ENCODE measurements at places on chromosomes 1 and 21. TPM values are rescaled to one million over a fixed set of nuclear protein-coding genes. Genes with fewer than 3 reads are reported as not detected.

GRCh38 chr1:229964281-229964680 is 102.8 kb upstream of the GALNT2 start:
- DNase-seq = no peak

Gene SH2D2A
- total RNA-seq = 188 TPM

Gene SLC37A1
- total RNA-seq = 17.2 TPM

DNA sequence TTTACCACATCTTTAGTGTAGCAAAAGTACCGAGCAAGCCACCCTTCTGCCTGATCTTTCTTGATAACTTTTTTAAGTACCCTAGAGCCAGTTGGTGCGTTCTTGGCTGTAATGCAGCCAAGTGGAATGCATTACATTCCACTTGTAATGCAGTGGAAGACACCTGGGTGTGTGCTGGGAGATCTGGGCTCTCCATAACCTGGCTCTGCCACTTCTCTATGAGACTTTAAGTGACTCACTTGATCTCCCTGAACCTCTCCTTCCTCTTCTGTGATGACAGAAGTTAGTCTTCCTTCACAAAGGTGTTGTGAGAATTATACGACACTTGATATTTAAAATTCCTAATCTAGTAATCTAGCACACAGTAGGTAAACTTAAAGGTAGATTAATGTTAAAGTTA is 35.3 kb upstream of the NFIA start:
- no peak for DNase-seq

GRCh38 chr1:106217765-106218164 is 838.7 kb upstream of the PRMT6 start:
- DNase-seq = no peak

DNA sequence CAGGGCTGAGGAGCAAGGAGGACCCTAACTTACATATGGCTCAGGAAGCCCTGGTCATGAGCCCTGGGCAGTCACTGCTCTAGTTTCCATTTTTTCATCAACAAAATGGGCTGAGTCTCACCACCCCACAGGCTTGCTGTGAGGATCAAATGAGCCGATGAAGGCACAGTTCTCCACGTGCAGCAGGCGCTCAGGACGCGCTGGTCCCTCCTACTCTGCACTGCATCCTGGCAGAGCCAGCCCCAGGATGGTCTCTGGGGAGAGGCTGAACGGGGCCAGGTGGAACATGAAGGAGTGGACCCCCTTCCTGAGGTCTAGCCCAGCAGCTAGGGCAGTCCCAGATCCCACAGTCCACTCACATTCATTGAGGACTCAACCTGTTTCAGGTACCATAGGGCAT is 349.3 kb downstream of the PTPRU start:
- no peak for DNase-seq

DNA sequence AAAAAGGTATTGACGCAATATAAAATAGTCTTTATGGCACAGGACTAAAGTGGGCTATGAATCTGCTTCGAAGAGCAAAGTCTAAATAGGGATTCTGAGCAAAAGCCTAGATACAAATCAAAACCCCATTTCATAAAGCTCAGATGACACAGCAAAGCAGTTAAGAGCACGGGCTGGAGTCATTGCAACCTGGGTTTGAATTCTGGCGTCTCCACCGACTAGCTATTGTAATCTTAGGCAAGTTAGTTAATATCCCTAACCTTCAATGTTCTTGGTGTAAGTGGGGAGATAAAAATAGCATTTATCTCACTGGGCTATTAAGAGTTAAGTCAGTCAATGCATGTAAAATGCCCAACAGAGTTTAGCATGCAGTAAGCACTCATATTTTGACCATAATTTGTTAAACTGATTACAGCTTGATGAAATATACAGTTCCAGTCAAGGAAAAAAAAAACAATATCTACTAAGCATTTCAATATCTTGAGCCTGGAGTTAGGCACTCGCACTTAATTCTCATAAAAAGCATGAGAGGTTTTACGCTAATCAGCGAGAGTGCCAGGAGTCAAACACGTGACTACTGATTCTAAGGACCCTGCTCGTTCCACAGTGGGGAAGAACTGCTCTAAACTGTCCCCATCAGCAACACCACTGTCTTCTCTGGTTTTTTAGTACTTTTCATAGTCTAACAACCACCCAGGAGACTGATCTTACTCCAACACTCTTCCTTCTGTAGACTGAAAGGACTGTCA is 75.5 kb downstream of the JAK1 start:
- no peak for DNase-seq

Gene S100A9
- total RNA-seq = 13.7 TPM

Gene RNU1-2
- 3,879 TPM for total RNA-seq
